ENCODE measurements at places on chromosomes 5 and 9.

GRCh38 chr9:94479757-94480156, 75.1 kb upstream of the PCAT7 start:
- no peak for DNase-seq

DNA sequence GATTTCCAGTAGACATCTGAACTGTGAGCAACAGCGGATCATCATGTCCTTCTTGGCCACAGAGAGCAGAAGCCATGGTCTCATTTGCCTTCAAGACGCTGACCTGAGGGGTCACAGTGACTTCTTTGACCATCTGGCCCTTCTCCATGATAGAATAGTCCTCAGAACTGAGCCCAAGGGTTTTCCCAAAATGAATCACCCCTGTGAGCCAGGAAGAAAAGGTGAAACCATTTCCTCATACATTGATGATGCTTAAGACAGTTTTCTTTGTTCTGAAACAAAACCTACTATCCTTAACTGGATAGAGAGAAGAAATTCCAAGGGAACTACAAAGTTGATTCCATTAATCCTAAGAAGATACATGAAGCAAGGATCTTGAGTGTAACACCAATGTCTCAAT, 503.9 kb downstream of the CTNND2 start:
- DNase-seq = no peak

- no peak for DNase-seq
Measured at GRCh38 chr5:167634432-167634831, 657.0 kb upstream of the WWC1 start.

DNA sequence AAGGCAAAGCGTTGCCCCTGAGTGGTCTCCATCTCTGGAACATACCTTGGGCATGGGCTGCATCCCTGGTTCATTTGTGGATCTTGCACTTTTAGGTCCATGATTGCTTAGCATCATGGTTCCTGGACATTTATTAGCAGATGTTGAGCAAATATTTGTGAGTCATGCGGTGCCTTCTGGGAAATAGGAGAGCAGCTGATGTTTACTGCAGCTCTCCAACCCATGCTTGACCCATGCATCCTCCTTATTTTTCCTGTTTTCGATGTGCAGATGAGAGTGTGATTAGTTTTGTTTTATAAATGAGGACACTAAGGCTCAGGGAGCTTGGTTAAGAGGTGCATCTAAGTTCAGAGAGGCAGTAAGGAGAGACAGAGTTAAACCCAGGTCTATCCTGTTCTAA, 253.7 kb downstream of the ICE1 start:
- DNase-seq = no peak

- DNase-seq = no peak
Measured at GRCh38 chr9:94164806-94165549, 80.7 kb downstream of the PTPDC1 start.

DNA sequence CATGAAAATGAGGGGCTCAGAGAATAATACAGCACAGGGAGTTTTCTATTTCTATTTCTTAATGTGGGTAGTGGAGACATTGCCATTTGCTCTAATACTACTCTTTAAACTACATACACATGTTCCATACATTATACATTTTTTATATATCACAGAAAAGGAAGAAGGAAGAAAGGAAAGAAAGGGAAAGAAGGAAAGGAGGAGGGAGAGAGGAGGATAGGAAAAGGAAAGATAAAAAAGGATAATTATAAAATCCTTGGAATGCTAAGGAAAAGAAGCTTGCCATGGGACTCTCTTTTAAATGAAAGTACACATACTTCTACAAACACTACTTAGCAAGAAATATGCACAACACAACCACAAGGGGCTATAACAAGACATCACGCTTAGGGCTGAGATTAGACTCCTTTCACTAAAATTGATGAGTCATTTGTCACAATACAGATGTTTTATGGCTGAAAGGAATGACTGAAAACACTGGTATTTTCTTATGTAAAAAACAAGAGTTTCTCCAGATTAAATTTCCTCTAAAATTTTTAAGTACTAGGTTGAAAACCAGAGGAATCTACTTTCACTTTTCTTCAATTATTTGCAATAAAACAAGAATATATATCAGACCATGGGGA, 219.8 kb downstream of the ARL15 start:
- DNase-seq = no peak

GRCh38 chr5:180668835-180669596, 19.6 kb upstream of the FLT4 start:
- no peak for DNase-seq

- DNase-seq = peak; percentile 66
Measured at GRCh38 chr5:54458221-54458620, 2.7 kb downstream of the HSPB3 start.

GRCh38 chr5:59608745-59609144, 284.8 kb downstream of the PDE4D start:
- DNase-seq = no peak

DNA sequence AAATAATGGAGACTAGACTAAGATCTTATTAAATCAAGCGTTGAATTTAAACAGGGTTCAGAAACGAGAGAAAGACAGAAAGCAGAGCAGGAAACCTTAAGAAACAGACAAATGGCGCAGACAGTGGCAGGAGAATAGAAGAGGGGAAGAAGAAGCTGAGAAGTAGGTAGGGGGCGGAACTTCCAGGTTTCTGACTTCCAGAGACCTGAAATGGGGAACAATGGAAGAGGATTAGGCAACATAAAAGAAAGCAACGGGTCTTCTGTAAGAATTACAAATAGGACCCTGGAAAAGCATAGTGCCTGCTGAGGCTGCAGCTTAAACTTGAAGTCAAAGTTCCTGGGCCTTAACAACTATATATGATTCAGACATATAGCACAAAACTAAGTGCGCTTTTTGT, 101.7 kb downstream of the BNC2 start:
- DNase-seq = no peak

DNA sequence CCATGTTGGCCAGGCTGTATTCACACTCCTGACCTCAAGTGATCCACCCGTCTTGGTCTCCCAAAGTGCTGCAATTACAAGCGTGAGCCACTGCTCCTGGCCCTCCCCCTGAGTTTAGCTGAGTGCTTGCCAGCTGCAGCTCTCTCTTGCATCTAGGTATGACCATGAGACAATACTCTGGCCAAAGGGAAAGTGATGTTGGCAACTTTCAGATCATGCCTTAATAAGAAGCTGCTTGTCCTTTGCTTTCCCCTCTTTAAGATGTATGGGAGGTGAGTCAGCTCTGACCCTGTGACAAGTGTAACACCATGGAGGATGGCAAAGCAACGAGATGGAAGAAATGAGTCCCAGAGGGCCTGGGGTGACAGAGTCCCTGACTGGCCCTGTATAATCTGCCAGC, 18.7 kb upstream of the DCAF12 start:
- DNase-seq = no peak

- no peak for DNase-seq
Measured at GRCh38 chr5:40575921-40576320, 103.8 kb upstream of the PTGER4 start.

- no peak for DNase-seq
Measured at GRCh38 chr5:89484962-89485361, 602.0 kb upstream of the MEF2C start.

DNA sequence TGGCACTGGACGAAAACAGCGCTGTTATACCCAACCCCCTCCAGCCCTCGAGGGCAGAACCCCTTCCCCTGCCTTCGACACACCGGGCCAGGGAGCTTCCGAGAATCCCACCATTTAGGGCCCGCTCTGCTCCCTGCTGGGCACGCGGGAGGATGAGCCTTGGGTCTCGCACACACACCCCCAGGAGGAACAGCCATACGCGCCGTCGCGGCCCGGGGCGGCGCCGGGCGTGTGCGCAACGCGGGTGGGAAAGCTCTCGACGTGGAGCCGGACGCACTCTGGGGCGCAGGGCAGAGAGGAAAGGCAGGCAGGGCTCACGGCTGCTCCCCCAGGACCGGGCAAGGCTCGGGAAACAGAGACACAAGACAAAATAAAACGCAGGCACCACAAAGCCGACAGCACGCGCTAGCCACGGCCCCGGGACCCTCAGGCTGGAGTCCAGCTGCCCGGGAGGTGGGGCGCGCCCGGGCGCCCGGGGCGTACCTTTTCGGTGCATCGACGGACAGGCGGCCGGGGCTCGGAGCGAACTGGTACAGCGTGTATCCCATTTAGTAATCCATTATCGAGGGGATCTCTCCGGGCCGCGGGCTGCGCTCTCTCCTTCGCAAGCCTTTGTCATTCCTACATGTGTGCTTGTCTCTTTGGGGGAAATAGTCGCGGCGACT, 789 bp downstream of the SEMA6A start:
- no peak for DNase-seq

DNA sequence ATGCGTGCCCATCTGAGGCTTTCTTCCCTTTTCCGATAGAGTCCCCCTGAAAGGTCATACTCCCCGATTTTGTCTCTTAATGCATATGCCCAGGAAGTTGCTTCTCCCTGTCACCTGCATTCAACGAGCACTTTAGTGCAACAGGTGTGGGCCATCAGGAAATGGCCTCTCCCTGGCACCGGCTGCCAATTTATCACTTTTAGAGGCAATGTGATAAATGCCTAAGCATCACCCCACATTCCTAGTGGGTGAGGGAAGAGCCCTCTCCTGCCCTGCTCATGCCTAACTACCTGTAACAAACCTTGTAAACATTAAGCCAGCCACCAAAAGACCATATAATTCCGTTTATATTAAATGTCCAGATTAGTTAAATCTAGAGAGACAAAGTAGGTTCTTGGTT, 1.1 kb upstream of the SNAPC3 start:
- no peak for DNase-seq

GRCh38 chr5:58133631-58134296, 326.1 kb downstream of the PLK2 start:
- no peak for DNase-seq
